Pons (tissue), 1 donor: ENCODE measurements at places on chromosomes 3 and 15.

DNA sequence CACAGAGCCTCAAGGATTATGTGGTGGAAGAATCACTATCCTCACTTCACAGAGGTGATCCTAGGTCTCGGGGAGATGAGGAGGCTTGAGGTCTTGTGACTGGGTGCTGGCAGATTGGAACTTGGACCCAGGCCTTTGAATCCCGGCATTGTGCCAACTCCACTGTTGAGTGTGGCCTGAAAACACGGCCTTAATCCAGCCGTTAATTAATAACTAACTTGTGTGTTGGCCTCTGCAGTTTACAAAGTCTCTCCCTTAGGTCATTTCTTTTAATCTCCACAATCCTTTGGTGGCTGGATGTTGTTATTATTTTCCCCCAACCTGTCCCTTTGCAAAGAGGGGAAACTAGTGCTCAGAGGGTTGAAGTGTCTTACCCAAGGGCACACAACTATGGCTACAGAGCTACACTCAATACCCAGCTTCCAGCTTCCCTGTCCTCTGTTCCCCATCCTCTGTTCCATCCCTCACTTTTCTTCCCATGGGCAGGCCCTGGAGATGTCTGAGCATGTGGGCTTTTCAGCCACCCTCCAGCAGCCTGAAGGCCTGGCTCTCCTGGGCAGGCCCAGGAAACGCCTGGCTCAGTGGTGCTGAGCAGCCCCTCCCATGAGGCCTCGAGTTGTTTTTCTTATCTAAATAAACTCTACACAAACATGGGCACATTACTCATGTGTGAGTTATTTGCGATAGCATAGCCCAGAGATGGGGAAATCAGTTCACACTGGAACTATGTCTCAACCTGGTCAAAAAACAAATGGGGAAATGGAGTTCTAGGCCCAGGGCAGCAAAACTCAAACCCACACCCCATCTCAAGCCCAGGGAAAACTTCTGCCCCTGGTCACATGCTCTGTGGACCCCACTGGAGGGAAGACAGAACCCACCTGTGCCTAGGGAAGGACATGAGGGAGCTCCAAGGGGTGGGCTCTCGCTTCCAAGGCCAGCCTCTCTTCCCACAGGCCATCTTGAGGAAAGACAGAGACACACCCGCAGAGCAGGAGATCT, 16.8 kb upstream of the SMAD3 start:
- DNase-seq = no peak

DNA sequence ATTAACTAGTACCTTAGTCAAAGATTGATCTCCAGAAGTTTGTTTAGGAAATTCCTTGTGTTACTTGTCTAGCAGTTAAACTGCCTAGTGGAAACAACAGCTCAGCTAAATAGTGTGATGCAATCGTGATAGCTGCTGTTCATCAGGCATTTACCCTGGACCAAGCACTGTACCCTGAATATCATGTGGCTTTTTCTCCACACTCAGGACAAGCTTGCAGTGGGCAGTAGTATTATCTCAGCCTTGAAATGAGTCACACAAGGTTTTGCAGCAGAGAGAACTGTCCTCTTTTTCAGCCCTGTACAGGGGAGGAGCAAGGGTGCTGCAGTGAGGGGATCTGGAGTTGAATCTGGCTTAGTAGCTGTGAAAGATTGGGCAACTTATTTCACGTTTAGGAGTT, 208.4 kb downstream of the TP63 start:
- DNase-seq = no peak

GRCh38 chr3:69671082-69671952, 67.9 kb upstream of the MITF start:
- DNase-seq = peak; percentile 87

DNA sequence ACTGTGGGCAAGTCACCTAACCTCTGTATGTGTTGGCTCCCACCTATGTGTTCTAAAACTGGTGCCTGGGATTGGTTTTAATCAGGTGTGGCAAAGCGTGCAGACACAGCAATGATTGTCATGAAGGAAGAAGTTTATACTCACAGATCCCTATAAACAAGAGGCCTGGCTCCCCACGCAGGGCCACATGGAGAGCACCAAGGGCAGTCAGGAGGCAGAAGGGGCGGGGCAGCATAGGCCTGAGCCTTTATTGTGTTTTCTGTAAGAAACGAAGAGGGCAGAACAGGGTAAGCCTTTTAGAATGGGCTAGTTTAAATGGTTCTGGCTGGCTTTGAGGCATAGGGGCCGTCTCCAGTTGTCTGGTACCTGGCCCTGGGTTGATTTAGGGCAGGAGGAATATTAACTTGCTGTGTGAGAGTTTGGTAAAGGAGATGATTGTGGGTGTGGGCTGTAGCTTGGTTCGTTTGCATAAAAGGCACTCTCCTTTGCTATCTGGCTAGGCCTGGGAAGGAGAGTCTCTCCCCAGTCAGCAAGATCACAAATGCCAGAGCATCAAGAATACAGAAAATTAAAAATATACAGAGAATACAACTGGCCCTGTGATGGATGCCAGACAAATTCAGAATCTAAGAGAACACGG, 2.2 kb upstream of the FBXW12 start:
- no peak for DNase-seq

GRCh38 chr3:23916152-23916885, 471 bp downstream of the NKIRAS1 start:
- no peak for DNase-seq
